ENCODE measurements at places on chromosomes 7 and 10.

DNA sequence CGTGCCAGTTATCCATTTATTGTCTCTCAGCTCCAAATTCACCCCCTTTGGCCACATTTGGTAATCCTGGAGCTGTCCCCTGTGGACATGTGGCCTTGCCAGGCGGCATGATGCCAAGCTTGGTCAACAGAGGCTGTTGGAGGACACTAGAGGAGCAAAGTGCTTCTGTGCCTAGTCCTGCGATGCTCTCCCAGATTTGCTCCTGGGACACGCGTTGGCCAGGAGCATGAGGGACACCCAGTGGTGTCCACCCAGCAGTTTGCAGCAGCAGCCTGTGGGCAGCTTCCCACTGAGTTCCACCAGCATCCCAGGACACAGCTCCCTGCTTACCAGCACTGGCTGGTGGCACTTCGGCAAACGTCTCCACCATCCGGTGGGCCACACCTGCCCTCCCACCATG is 55.5 kb upstream of the STEAP1B start:
- no peak for DNase-seq

DNA sequence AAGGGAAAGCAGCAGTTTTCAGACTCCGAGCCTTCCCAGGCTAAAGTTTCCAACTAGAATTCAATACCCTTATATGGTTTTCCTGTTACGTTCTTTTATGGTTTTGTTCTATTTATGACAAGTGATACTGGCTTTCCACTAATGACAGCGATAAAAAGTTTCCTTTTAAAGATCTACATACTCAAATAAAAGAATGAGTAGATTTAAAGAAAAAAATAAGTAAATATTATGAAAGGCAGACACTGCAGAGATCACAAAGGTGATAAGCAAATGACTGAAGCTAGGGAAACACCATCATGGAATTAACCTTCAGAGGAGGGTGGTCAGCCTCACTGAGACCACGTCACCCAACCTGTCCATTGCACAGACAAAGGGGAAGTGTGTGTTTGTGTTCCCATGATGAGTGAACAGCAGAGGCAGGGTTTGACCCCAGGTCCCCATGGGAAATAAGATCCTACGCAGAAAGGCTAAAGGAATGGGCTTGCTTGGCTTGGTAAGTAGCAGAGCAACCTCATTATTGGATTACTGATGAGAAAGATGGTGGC is 4.0 kb downstream of the VSIR start:
- no peak for DNase-seq

GRCh38 chr7:131949659-131950058 is 393.2 kb upstream of the PODXL start:
- DNase-seq, result peak; percentile 13

- DNase-seq, result no peak
Observed at GRCh38 chr7:137989094-137989493, 12.8 kb downstream of the CREB3L2 start.

GRCh38 chr7:128792471-128793180 is 858 bp downstream of the CCDC136 start:
- DNase-seq, result no peak
